ENCODE measurements at places on chromosomes 2 and 18.

GRCh38 chr2:73939419-73939818 is 12.7 kb downstream of the DGUOK start:
- DNase-seq: no peak

DNA sequence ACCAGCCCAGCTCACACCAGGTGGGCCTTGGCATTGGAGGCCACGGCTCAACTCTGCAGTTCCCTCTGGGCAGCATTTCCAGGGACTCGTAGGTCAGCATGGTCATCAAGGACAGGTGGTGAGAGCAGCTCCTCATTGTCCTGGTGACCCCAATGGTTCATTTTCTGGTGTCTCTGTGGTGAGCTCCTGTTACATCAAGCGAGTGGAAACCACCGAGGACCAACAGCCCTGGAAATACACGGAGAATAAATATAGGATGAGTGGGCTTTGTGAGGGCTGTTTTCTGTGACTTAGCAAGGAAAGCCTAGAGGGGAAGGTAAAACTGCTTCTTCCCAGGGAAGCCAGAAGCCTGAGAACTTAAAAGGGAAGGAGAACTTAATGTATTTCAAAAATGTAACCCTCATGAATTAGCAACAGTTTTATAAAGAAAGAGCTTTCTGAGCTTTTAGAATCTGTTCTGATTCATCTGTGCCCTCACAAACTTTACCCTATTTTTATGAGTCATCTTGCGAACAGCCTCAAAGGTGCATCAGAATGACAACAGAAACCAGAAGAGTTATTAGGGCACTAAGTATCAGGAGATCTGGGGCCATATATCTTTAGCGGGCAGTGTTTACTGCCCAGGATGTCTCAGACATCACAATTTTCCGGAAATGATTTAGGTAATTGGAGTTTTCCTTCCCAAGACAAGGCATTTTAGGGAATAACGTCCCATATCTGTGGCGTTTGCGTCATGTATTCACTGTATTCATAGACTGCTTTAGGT is 18.7 kb downstream of the C2orf92 start:
- DNase-seq: no peak

GRCh38 chr2:76808732-76809131 is 713.4 kb downstream of the LRRTM4 start:
- no peak for DNase-seq

DNA sequence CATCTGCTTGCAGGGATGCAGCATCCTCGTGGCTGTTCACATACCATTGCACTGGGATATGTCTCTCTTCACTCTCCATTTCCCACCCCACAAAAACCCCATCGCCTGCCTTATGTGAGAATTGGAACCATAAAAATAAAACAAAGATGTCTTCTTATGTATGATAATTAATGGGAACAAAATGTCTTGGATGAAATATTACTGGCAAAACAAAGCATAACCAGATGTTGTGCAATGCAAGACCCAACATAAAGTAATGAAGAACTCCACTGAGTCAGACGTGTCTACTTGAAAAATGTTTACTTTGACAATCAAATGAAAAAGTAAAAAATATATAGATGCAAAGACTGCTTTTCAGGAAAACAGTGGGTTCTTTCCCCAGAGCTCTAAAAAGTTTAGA is 611.3 kb upstream of the SYT4 start:
- no peak for DNase-seq

DNA sequence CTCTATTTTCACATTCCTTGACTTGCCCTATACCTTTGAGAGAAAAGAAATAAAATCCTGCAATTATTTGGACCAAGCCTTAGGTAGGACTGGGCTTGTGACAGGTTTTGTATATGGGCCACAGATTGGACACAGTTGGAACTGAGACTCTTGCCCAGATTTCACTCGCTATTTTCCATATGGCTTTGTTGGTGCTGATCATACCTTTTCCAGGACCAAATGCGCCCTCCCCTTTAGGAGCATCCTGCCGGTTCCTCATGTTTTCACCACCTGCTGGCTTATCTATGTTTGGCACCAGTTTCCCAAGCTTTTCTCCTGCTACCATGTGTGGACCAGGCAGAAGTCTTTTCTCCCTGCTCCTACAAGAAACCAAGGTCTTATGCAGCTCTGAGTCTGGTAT is 494.9 kb downstream of the EPHA4 start:
- no peak for DNase-seq

- DNase-seq: no peak
Measured at GRCh38 chr18:34352385-34353163, 127.9 kb upstream of the NOL4 start.

GRCh38 chr18:23883277-23883790 is 131.2 kb upstream of the TTC39C start:
- DNase-seq: no peak

DNA sequence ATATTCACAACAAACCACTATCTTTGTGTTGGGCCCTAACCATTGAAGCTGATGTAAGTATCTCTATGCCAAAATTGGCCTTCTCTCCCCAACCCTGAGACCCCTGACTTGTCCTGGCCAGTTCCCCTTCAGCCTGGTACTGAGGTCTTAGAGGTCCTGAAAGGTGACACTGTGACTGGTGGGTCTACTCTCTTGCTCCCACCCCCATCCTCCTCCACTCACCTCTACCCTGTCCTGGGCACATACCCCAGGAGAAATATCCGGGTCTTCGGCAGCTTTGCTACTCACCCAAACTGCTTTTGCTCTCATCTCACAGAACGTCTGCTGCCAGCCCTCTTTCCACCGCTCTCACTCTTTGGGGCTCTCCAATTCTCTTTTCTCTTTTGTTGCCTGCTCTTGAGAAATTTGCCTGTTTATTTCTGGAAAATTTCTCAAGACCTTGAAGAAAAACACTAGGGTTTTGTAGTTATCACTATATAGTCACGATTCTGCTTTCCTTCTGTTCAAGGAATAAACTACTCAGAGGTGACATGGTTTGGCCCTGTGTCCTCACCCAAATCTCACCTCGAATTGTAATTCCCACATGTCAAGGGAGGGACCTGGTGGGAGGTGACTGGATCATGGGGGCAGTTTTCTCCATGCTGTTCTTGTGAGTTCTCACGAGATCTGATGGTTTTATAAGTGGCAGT is 133.8 kb upstream of the PKDCC start:
- no peak for DNase-seq

GRCh38 chr2:64750001-64750816 is 96.5 kb upstream of the SERTAD2 start:
- peak; percentile 57 for DNase-seq

GRCh38 chr2:95082477-95082876 is 39.1 kb downstream of the MRPS5 start:
- DNase-seq: no peak

- DNase-seq: no peak
Measured at GRCh38 chr2:160680974-160681373, 187.4 kb upstream of the RBMS1 start.

- DNase-seq: peak; percentile 67
Measured at GRCh38 chr18:23498877-23499276, 4.4 kb upstream of the RMC1 start.

DNA sequence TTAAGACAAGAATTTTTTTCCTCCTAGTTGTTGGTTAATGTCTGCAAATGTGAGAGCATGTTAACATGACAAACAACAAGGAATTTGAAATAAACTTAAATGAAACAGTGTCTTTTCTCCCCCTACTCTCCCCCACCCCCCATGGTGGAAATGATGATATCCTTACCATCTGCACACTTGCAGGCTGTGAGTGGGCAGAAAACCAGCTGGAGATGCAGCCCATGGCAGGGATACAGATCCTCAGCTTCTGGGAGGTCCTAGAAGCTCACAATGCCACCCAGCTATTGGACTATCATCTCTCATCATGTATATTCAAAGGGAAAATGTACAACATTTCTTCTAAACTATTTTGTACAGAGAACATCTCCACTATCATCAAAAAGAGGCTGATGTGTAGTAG is 196.8 kb downstream of the SLC8A1 start:
- no peak for DNase-seq

DNA sequence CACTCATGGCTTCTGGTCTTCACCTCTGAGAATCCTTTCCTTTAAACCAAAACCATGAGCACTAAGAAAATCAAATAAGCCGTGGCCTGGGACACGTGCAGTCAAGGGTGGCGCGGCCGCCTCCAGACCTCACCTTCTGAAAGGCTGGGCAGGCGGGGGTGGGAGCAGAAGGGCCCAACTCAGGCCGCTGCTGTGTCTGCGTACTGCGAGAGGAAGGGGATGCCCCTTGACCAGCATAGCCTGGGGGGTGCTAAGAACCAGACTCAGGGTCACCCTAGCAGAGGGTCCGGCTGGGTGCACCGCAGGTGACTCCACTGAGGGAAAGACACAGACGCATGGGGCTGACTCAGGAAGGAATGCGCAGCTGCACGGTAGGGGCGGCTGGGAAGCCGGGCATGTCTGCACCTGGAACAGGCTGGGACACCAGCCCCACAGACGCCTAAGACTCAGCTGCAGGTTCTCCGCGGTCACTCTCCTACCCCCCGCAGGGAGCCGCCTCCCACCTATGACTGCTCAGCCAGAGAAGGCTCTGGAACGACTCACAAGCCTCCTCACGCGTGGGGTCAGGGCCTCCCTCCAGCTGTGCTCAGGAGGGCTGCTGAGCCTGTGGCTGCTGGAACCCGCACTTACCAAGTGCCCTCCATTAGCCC is 432.4 kb upstream of the MYT1L start:
- no peak for DNase-seq

DNA sequence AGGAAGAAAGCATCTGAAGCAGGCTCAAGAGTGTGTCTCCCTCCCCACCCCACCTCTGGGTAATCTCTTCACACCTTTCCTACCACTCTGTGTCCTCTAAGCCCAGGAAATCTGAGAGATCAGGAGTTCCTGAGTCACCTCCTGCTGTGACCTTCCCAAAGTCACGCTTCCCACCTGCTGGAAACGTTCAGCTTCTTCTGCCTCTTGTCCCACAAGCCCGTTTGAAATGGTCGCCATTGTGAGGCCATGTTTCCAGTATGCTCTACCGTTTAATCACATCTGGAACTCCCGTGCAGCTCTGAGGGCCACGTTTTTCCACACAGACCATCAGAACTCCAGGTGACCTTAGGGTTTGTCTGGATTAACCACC is 25.9 kb downstream of the GREB1 start:
- no peak for DNase-seq
